ENCODE measurements at places on chromosomes 16 and 17.

- DNase-seq, result no peak
- peaks cover 8% of the 10 kb centered on the region for H3K4me1 ChIP-seq
- peak overlapping the region; percentile 85 for H3K27ac ChIP-seq
Observed at GRCh38 chr17:57662041-57662440, 83.1 kb downstream of the CCDC182 start.

DNA sequence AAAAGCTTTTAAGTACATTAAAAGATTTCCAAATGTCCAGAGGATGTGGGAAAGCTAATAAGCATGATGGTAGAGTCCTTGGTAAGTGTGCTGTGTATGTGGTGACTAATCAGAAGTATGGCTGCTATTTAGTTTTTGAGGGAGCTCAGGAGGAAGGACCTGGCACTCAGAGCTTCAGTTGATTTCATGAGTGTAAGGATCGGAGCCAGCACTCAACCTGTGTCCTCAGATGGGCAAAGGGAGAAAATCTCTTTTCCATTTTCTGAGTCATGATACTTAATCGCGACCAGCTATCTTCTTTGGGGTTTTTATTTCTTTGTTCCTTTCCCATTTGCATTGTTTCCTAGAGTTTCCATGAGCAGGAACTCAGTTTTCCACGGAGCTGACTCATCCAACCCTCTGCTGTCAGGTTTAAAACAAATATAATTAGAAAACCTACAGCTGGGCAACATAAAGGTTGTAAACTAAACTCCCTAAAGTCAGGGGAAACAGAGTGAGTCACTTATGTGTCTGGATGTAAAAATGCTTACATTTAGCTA lies 125.4 kb downstream of the MAP2K6 start:
- no peaks in the 10 kb centered on the region for H3K36me3 ChIP-seq
- H3K27ac ChIP-seq, result peak overlapping the region; percentile 55
- H3K27me3 ChIP-seq, result no peaks in the 10 kb centered on the region
- peaks cover 5% of the 10 kb centered on the region for H3K4me1 ChIP-seq
- DNase-seq, result no peak
- H3K4me3 ChIP-seq, result no peak overlapping the region

- peak overlapping the region; percentile 79 for H3K27ac ChIP-seq
- peaks cover 20% of the 10 kb centered on the region for H3K4me1 ChIP-seq
- H3K4me3 ChIP-seq, result peak overlapping the region; percentile 50
- DNase-seq, result no peak
Observed at GRCh38 chr16:85056211-85056748, 28.7 kb downstream of the KIAA0513 start.

- H3K27me3 ChIP-seq, result no peaks in the 10 kb centered on the region
- peaks cover 28% of the 10 kb centered on the region for H3K36me3 ChIP-seq
- no peak overlapping the region for H3K27ac ChIP-seq
- H3K4me1 ChIP-seq, result no peaks in the 10 kb centered on the region
Observed at GRCh38 chr17:82582213-82582612, 62.7 kb downstream of the FOXK2 start.

DNA sequence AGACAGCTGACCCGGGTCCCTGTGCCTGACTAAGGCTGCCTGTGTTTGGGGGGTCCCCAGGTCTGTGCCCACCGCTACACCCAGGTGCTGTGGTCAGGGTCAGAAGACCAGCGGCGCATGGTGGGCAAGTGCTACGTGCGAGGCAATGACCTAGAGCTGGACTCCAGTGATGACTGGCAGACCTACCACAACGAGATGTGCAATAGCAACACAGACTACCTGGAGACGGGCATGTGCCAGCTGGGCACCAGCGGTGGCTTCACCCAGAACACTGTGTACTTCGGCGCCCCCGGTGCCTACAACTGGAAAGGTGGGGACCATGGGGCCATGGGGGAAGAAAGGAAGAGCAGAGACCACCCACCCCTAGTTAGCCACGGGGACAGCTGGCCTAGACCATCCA lies 12.1 kb downstream of the ITGA3 start:
- DNase-seq, result no peak
- H3K4me1 ChIP-seq, result peaks cover 23% of the 10 kb centered on the region
- H3K4me3 ChIP-seq, result no peak overlapping the region
- peaks cover 9% of the 10 kb centered on the region for H3K36me3 ChIP-seq

DNA sequence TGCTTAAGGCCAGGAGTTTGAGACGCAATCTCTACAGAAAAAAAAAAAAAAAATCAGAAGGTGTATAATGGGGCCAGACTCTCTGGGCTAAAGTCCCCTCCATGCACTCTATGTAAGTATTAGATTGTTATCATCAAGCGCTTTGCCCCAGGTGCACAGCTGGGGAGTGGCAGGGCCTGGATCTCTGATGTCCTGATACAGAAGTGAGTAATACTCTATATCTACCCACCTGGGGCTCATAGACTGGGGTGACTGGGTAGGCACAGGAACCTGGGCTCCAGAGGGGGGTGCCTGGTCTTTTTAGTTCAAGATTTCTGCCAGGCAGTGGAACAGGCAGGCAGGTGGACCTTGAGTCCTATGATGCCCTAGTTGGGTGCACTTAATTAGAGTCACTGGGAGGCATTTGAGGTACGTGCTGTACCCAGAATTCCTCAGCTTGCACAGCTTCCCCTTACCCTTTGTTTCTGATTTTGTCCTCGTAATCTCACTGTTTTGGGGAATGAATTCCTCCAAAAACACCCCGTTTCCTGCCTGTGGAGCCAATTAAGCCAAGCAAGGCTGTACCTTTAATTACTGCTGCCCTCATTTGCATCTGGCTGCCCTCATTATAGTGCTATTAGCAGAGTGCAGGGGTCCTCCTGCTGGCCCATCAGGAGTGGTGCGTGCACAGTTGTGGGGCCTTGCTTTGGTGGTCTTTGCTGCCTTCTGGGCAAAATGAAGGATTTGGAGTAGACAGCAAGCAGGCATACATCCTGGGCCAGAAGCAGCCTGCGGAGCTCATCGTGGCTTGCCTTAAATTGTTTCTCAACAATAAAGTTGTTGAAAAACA lies 239.0 kb downstream of the SNX29 start:
- H3K4me1 ChIP-seq, result no peaks in the 10 kb centered on the region
- DNase-seq, result no peak
- no peak overlapping the region for H3K27ac ChIP-seq
- no peaks in the 10 kb centered on the region for H3K36me3 ChIP-seq
- H3K27me3 ChIP-seq, result no peaks in the 10 kb centered on the region

DNA sequence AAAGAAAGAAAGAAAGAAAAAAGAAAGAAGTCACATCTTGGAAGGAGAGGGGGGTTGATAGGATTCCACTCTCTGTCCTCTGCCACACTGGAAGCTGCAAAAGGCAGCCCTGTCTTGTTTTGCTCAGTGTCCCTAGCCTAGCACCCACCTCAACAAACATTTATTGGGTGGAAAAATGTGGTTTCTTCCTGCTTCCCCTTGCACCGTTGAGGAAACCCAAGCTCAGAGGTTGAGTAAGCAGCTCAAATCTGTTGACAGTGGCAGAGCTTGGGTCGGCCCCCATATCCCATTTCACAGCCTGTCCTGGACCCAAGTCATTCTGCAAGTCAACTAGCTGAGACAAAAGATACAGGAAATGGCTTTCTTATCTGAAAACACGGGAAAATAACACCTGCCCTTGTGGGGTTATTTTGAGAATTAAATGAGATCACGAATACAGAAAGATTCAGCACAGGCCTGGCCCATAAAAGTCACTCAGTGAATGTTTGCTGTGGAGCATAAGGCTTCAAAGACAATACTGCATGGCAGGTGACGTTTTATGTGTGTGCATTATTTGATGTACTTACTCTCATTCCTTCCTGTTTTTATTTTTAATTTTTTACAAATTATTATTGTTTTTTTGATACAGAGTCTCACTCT lies 63.6 kb downstream of the SCNN1B start:
- H3K36me3 ChIP-seq, result no peaks in the 10 kb centered on the region
- no peak overlapping the region for H3K27ac ChIP-seq
- peaks cover 29% of the 10 kb centered on the region for H3K4me1 ChIP-seq
- no peak for DNase-seq
- H3K4me3 ChIP-seq, result no peak overlapping the region

DNA sequence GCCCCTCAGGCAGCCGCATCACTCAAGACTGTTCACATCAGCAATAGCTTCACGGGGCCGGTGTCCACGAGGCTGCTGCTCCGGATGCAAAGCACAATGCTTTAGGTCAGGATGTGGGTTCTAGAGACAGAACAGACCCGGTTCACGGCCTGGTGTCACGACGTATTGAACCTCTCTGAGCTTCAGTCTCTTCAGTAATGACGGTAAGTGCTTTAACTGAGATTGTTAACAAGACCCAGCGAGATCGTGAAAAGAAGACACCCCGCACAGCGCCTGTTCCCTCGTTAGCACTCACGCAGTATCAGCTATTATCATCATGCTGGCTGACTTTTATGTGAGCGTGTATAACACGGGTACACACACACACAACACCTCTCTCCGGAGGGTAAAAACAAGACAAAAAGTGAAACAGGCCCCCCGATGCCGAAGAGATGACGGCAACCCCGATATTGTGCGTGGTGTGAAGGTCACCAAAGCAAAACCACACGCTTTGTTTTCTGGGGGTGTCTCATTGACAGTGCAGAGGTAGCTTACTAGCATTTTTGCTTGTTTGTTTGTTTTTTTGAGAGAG lies 21.4 kb upstream of the ABR start:
- peaks cover 7% of the 10 kb centered on the region for H3K4me1 ChIP-seq
- peak overlapping the region; percentile 7 for H3K27ac ChIP-seq
- H3K27me3 ChIP-seq, result no peaks in the 10 kb centered on the region
- no peak for DNase-seq
- no peaks in the 10 kb centered on the region for H3K36me3 ChIP-seq
- H3K4me3 ChIP-seq, result no peak overlapping the region

- H3K27me3 ChIP-seq, result no peaks in the 10 kb centered on the region
- H3K4me3 ChIP-seq, result no peak overlapping the region
- no peak overlapping the region for H3K27ac ChIP-seq
- H3K36me3 ChIP-seq, result no peaks in the 10 kb centered on the region
- no peaks in the 10 kb centered on the region for H3K4me1 ChIP-seq
- DNase-seq, result no peak
Observed at GRCh38 chr17:75412455-75413317, 7.2 kb upstream of the GRB2 start.

Data from esophagus squamous epithelium (tissue), 5 donors.